ENCODE measurements at places on chromosomes 2 and 18.

GRCh38 chr18:68467957-68468356 is 247.0 kb downstream of the TMX3 start:
- H3K27ac ChIP-seq: no peak overlapping the region
- DNase-seq: peak; percentile 17

DNA sequence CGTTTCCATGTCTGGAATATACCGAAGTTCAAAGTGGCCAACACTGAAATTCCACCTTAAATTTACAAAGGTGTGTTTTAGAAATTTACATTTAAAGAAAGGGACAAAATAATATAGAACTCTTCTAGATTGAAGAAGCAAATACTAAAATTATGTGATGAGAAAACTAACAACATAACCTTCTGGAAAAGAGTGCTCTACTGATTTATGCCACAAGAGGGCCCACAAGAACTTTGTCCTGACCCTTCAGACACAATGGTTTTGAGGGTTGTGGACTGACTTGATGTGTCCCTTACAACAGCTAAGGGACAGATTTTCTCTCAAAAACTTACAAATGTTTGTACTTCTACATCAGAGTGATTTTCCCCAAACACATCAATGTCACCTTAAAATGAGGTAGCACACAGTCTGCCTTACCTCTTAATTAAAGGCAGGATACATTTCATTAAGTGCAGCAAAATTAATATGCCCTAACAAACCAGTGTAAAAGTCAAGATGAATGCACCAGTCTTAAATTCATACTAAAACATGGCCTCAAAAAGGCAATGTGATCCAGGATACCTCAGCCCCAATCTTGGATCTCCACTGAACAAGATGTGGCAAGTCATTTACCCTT is 36.2 kb downstream of the EIF2AK3 start:
- peak overlapping the region; percentile 12 for H3K27ac ChIP-seq
- no peaks in the 10 kb centered on the region for H3K4me1 ChIP-seq
- H3K36me3 ChIP-seq: peaks cover 30% of the 10 kb centered on the region
- peak; percentile 47 for DNase-seq
- H3K4me3 ChIP-seq: no peak overlapping the region
- H3K27me3 ChIP-seq: no peaks in the 10 kb centered on the region

DNA sequence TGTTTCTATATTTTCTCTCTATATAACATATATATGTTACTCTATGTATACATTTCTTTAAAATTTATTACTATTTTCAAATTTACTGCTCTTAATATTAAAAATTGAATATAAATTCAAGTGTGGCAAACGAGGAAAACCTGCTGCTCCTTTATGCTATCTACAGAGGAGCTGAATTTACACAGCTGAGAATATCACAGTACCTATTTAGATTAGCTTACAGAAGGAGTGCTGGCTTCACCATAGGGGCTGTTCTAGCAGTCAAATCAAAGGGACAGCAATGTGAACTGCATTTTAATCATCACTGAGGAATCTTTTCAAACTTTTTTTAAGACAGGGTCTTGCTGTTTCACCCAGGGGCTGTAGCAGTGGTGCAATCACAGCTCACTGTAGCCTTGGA is 213.8 kb downstream of the SRBD1 start:
- H3K27ac ChIP-seq: no peak overlapping the region
- H3K4me1 ChIP-seq: peaks cover 16% of the 10 kb centered on the region
- no peak for DNase-seq
- H3K4me3 ChIP-seq: no peak overlapping the region
- peaks cover 6% of the 10 kb centered on the region for H3K36me3 ChIP-seq
- H3K27me3 ChIP-seq: no peaks in the 10 kb centered on the region

DNA sequence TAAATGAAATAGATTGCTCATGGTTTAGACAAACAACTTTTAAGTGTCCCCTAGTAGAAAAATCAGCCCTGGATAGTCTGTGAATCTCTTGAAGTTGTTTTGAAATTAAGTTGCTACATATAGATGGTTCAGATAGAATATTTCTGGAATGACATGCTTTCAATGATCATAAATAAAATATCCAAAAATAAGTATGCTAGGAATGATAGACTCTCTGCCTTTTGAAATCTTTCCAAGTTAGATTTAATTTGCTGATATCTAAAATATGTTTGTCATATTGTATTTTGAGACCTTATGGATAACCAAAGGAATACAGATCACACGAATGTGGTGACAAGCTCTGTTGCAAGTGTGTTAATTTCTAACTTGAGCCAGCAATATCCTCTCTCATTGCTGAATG is 488.7 kb downstream of the THSD7B start:
- H3K4me1 ChIP-seq: no peaks in the 10 kb centered on the region
- no peak overlapping the region for H3K4me3 ChIP-seq
- DNase-seq: no peak
- no peaks in the 10 kb centered on the region for H3K36me3 ChIP-seq
- H3K27ac ChIP-seq: no peak overlapping the region
- no peaks in the 10 kb centered on the region for H3K27me3 ChIP-seq

- no peak overlapping the region for H3K4me3 ChIP-seq
- no peak overlapping the region for H3K27ac ChIP-seq
- no peaks in the 10 kb centered on the region for H3K36me3 ChIP-seq
- DNase-seq: no peak
- no peaks in the 10 kb centered on the region for H3K27me3 ChIP-seq
These were observed 387.2 kb downstream of the TRIB2 start for GRCh38 chr2:13103778-13104493.

DNA sequence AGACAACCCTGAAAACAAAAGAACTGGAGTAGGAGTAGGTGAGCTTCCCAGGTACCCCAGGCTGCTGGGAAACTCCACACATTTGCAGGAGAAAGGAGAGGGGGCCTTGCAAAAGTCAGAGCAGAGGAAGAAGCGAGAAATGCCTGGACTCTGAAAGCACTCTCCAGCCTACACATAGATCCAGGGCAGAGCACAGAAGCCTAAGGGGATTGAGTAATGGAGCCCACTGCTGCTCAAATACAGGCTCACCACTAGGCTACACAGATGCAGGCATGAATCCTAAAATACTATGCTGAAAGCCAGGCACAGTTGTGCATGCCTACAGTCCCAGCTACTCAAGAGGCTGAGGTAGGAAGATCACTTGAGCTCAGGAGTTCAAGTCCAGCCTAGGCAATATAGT is 33.4 kb downstream of the OSBPL1A start:
- peaks cover 7% of the 10 kb centered on the region for H3K36me3 ChIP-seq
- no peak overlapping the region for H3K4me3 ChIP-seq

- no peak overlapping the region for H3K27ac ChIP-seq
- H3K4me3 ChIP-seq: no peak overlapping the region
- no peaks in the 10 kb centered on the region for H3K27me3 ChIP-seq
- H3K4me1 ChIP-seq: peaks cover 19% of the 10 kb centered on the region
- H3K36me3 ChIP-seq: no peaks in the 10 kb centered on the region
- DNase-seq: no peak
These were observed 3.6 kb upstream of the KIAA2012 start for GRCh38 chr2:202069170-202070067.

GRCh38 chr2:216773072-216773471 is 77.7 kb upstream of the IGFBP5 start:
- H3K4me1 ChIP-seq: peaks cover 10% of the 10 kb centered on the region
- H3K27ac ChIP-seq: no peak overlapping the region
- no peak overlapping the region for H3K4me3 ChIP-seq
- H3K36me3 ChIP-seq: no peaks in the 10 kb centered on the region
- no peak for DNase-seq

- H3K4me1 ChIP-seq: peaks cover 3% of the 10 kb centered on the region
- no peak for DNase-seq
- no peaks in the 10 kb centered on the region for H3K27me3 ChIP-seq
- peak overlapping the region; percentile 96 for H3K4me3 ChIP-seq
- no peak overlapping the region for H3K27ac ChIP-seq
These were observed 1.6 kb downstream of the COX7A2L start for GRCh38 chr2:42359304-42359964.

GRCh38 chr2:226782092-226782713 is 17.4 kb downstream of the IRS1 start:
- DNase-seq: no peak
- peaks cover 28% of the 10 kb centered on the region for H3K36me3 ChIP-seq
- no peaks in the 10 kb centered on the region for H3K27me3 ChIP-seq
- H3K4me3 ChIP-seq: no peak overlapping the region

DNA sequence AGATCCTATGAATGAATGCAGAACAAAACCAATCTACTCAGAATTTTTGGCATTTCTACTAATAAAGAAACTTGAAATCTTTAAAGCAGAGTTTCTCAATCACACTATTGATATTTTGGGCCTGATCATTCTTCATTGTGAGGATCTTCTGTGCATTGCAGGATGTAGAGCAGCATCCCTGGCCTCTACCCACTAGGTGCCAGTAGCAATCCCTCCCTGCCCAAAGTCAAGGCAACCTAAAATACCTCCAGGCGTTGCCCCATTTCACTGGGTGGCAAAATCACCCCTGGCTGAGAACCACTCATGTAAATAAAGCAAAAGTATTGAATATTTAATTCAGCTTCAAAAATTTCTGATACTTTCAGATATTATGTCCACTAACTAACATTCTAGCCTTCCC is 213.0 kb downstream of the SP3 start:
- no peak overlapping the region for H3K4me3 ChIP-seq
- no peaks in the 10 kb centered on the region for H3K36me3 ChIP-seq
- peaks cover 2% of the 10 kb centered on the region for H3K4me1 ChIP-seq
- H3K27ac ChIP-seq: no peak overlapping the region
- no peaks in the 10 kb centered on the region for H3K27me3 ChIP-seq

DNA sequence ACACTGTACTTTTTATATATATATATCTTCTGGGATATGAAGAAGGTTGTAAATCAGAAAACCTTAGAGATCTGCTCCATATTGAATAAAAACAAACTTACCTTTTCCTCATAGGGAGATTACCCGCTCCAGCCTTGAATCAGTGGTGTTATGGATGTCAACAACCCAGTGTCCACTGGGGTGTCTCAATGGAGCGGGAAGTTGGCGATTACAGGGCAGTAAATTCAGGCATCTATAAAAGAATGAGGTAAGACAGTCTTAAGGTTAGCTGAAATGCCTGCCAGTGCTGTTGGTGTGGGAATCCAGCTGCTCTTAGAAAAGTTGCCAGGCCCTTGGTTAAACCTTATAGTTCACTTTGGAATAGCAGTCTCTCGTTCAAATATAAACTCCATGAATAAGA is 102.3 kb downstream of the R3HDM1 start:
- H3K4me3 ChIP-seq: no peak overlapping the region
- H3K27me3 ChIP-seq: no peaks in the 10 kb centered on the region
- no peak overlapping the region for H3K27ac ChIP-seq
- DNase-seq: no peak

DNA sequence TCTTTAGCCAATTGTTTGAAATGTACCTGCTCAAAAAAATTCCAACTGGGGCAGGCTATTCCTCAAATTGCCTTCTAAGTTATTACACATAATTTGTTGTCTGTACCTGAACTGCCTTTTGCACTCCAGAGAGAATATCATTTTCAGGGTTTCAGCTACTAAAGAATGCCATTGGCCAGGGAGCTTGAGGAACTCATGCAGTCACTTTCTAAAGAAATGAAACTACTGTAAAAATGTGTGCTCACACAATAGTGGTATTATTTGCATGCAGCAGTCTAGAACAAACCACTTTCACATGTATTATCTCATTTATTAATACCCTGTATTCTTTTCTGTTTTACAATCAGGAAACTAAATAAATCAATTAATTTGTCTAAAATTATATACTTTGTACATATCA is 152.2 kb downstream of the PID1 start:
- DNase-seq: no peak
- no peak overlapping the region for H3K27ac ChIP-seq
- H3K4me3 ChIP-seq: no peak overlapping the region
- H3K27me3 ChIP-seq: no peaks in the 10 kb centered on the region
- no peaks in the 10 kb centered on the region for H3K4me1 ChIP-seq
- H3K36me3 ChIP-seq: no peaks in the 10 kb centered on the region

DNA sequence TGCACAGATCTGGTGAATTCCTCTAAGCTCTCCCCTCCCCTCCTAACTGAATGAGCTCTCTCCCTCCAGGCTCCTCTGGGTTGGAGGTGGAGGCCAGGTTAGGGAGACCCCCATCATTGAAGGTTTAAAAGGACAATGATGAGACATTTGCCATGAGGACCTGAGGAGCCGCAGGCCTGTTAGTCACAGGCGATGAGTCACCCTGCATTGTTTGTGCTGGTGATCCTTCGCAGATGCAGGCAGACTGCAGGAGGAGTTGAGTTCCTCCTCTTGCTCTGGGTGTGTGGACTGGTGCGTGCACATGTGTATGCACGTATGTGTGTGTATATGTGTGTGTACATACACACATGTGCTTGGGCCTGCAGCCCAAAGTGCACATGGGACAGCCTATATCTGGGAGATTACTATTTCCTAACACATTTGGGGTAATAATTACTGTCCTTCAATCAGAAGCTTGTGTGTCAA is 42.0 kb downstream of the MCFD2 start:
- no peak overlapping the region for H3K4me3 ChIP-seq
- no peaks in the 10 kb centered on the region for H3K36me3 ChIP-seq
- DNase-seq: peak; percentile 52
- no peaks in the 10 kb centered on the region for H3K27me3 ChIP-seq
- H3K27ac ChIP-seq: peak overlapping the region; percentile 91

DNA sequence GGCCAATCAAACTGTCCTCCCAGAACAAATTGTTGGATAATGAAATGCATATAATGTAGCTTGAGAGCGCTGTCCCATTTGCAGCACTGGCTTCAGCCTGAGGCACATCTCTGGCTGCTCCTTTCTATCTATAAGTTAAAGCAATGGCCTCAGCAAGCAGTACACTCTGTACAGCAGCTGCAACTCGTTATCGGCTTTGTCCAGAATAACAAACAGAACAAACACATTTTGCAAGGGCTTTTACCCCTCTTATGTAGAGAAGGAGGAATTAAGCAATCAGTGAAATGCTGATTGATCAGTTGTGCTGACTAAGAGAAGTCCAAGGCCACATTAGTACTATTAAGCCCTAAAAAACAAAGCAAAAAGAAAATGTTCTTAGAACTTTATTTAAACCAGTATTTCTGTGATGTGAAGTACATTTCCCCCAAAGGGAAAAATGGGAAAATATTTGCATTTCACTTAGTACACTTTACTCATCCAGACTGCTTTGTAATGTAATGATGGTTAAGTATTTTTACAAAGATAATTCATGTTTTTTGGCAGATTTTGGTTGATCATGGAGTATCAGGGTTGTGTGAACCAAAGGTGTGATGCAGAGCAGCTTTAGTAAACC is 15.0 kb upstream of the CPS1 start:
- H3K27me3 ChIP-seq: no peaks in the 10 kb centered on the region
- H3K4me1 ChIP-seq: no peaks in the 10 kb centered on the region
- H3K27ac ChIP-seq: peak overlapping the region; percentile 88
- no peak overlapping the region for H3K4me3 ChIP-seq
- peak; percentile 45 for DNase-seq

DNA sequence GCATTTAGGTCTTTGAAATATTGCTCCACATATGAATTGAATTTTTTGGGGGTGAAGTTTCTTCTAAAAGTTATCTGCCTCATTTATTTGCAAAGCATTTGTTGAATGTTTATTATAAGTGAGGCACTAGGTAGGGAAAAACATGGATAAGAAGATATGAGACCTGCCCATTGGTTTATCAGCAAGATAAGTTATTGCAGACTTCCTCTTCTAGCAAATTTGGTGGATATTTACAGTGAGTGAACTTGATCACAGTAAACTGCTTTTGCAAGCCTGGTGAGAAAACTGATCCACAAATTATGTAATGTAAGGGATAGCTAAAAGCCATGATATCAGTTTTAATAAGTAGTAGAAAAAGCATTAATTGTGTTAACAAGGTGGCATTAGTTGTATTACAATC is 364.8 kb downstream of the SOCS6 start:
- no peaks in the 10 kb centered on the region for H3K4me1 ChIP-seq
- H3K27me3 ChIP-seq: no peaks in the 10 kb centered on the region
- no peak for DNase-seq

- no peak overlapping the region for H3K27ac ChIP-seq
- H3K4me3 ChIP-seq: no peak overlapping the region
- no peaks in the 10 kb centered on the region for H3K36me3 ChIP-seq
- H3K4me1 ChIP-seq: no peaks in the 10 kb centered on the region
- DNase-seq: no peak
- no peaks in the 10 kb centered on the region for H3K27me3 ChIP-seq
These were observed 510.2 kb upstream of the GYPC start for GRCh38 chr2:126145752-126146151.
